Adipocyte (in vitro differentiated cells): ENCODE measurements at places on chromosomes 2 and 18.

DNA sequence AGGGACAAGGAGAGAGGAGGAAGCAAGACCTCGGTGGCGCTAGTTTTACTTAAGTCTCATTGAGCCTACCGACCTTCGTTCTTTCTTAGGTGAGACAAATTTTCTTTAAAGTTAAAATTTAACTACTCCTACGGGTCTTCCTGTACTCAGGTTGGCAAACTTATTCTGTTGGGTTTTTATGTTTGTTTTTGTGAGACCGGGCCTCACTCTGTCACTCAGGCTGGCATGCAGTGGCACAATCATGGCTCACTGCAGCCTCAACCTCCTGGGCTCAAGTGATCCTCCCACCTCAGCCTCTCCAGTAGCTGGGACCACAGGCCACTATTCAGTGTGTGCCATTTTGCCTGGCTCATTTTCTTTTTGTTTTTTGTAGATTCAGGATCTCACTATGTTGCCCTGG is 189.0 kb downstream of the TNS1 start:
- DNase-seq = no peak

DNA sequence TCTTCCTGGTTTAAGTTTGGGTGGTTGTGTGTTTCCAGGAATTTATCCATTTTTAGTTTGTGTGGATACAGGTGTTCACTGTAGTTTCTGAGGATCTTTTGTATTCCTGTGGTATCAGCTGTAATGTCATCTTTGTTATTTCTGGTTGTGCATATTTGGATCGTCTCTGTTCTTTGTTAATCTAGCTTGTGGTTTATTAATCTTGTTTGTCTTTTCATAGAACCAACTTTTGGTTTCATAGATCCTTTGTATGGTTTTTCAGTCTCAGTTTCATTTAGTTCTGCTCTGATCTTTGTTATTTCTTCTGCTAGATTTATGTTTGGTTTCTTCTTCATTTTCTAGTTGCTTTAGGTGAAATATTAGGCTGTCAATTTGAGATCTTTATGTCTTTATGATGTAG is 202.4 kb upstream of the ZSWIM2 start:
- no peak for DNase-seq

DNA sequence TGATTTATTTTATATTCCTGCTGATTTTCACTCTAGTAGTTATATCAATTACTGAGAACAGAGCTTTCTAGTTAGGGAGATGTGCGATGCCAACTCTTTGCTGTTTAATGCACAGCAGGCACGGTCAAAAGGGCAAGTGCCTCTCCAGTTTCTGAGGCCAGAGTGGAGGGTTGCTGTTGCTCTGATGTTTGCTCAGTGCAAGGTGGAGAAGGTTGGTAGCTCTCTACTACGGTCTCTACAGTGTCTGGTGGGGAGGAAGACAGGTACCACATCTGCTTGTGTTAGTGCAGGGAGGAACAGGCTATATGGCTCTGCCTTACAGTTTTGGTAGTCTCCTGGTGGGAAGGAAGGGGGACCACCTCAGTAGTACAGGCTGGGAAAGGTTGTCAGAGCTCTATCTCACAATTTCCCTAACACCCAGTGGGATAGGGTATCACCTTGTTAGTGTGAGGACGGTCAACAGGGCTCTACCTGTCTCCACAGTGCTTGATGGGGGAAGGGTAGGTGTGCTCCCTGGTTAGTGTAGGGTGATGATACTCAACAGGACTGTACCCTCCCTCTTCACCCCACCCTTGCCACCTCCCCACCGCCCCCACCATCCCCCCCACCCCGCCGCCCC is 85.9 kb downstream of the FANCL start:
- no peak for DNase-seq

DNA sequence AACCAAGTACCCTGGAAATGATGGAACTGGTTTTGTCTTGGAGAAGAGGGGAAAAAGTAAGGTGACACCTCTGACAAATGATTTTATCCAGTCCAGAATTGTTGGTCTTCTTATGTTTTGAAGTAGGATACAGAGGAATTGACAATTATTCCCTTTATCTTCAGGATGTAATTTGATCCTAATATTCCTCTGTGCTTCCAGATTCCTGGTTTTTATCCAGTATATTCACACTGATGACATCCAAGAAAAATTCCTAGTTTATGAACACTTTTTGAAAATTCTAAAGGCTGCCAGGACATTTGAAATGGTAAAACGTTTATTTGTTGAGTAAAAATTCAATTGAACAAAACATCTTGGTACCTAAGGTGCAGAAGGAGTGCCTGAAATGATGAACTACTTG is 22.2 kb upstream of the ETAA1 start:
- no peak for DNase-seq

DNA sequence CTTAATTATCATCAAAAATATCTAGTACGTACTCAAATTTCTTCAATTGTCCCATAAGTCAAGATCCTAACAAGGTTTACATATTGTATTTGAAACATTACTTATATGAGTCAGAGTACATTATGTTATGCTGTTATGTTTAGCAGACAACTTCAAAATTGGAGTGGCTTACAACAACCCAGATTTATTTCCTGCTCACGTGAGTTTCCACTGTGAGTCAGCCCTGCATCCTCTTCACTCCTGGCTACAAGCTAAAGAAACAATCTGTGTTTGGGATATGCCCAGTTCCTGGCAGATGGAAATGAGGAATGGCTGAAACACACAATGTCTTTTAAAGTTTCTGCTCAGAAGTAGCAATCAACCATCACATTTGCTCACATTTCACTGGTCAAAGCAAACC is 31.5 kb upstream of the TANC1 start:
- DNase-seq = peak; percentile 78

DNA sequence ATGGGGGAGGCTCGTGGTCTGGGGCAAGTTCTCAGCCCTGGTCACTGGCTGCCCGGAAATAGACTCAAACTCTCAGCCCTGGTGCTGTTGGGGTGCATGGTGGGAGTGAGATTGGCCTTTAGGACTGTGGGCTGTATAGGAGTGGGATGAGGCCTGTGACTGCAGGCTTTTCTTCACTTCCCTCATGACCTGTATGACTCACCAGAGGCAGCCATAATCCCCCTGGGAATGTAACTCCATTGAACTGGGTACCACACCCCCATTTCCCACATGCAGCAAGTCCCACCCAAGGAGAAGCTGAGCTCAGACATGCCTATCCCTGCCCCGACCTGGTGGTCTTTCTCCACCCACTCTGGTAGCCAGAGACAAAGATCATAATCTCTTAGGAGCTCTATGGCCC is 177.7 kb upstream of the OSR1 start:
- DNase-seq = no peak
